ENCODE measurements at places on chromosomes 1 and 21.

GRCh38 chr1:226629210-226629895 lies 80.8 kb downstream of the STUM start:
- DNase-seq = no peak

- no peak for DNase-seq
Observed at GRCh38 chr1:6329851-6330250, 63.7 kb downstream of the ACOT7 start.

DNA sequence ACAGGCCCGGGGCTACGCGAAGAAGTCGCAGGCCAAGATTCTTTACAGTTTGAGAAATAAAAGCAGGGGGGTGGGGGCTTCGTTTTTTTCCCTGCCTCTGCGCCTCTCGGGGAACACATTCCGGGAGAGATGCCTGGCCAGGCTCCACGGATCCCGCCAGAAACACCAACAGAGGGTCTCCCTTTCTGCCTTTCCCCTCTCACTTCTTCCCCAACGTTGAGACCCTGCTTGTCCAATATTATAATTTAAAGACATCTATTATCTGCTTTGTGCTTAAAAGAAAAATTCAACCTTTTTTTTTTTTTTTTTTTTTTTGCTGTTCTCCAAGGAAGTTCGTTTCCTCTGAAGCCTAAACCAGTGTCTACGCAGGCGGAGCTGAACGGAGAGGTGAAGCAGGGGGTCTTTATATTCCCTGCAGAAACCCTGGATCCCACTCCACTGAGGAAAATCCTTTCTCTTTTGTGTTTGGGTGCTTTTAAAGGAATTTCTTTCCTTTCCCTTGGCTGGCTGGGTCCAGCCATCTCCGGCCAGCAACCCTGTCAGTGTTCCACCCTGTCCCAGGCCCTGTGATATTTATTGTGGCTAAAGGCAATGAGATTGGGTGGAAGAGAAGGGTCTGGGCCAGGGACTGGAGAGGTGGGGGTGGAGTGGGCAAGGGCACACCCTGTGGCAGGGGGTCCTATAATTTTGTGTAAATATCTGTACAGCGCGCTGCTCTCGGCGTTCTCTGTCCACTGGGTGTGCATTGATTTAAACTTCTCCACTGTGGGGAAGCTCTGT lies 2.2 kb downstream of the FOXD2 start:
- no peak for DNase-seq

GRCh38 chr1:166925810-166926478 lies 49.4 kb downstream of the ILDR2 start:
- no peak for DNase-seq

DNA sequence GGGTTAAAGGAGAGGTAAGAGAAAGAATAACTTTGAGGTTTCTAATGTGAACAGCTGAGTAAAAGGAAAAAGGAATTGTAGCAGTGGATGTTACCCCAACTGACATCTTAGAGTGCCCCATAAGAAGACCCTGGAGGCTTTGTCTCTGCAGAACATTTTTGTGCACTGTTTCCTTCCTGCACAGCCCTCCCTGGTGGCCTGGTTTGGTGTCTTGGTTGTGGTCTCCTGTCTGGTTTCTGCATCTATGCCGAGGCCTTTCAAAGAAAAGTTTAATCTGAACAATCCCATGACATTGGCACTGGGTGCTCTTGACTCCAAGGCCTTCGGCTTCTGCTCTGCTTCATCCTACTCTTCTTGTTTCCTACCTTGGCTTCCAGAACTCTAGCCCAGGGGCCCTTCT lies 57.8 kb downstream of the RHOU start:
- DNase-seq = no peak

GRCh38 chr1:14615549-14616218 lies 17.2 kb downstream of the KAZN start:
- DNase-seq = no peak

- no peak for DNase-seq
Observed at GRCh38 chr1:213723187-213723586, 264.6 kb upstream of the PROX1 start.

Measured in SK-N-MC (cell line).